CD8-positive, alpha-beta memory T cell (primary cell): ENCODE measurements at places on chromosomes 5 and 9. TPM values are rescaled to one million over a fixed set of nuclear protein-coding genes. Genes with fewer than 3 reads are reported as not detected.

DNA sequence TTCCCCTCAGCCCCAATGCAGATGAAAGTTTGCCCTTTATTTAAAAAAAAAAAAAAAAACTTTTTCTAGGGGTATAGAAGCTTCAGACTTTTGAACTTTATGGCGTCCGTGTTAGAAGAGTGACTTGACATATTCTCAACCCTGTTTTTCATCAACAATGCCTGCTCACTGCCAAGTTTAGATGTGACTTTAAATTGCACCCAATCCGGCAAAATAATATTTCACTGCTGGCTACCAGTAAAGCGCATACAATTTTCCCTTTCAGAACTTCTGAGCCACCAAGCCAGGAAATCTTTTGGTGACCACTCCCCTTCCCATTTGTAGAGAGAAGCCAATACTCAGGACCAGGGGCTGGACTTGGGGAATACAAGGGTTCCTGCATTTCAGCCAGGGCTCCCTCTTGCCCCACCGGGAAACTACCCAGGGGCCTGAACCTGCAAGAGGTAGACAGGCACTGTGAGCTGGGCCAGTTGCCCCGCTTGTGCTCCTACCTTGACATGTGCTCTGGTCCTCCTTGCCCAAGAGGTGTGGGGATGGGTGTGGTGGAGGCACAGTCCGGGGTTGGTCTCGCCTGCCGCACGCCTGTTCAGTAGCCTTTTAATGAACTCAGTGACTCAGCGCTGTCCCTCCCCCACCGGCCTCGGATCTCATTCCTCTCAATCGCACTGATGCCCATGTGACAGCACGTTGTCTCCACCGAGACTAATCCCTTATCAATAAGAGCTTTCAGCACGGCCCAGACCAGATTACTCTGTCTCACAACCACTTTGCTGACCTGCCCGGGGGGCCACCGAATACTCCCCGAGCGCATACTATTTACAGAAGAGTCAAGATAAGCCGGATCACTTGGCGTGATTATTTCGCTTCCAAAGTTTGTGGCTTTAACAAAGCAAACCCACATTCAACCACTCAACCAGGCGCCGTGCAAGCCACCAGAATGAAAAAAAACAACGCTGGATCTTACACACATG, 226.4 kb downstream of the DCP2 start:
- DNase-seq, result no peak

- no peak for DNase-seq
Measured at GRCh38 chr5:142364251-142365145, 39.7 kb upstream of the SPRY4 start.

The ITGA2 gene
- total RNA-seq, result 2.7 TPM

The STXBP1 gene
- 15.2 TPM for total RNA-seq

The TAF11L10 gene
- not detected for total RNA-seq
